ENCODE measurements at places on chromosomes 7 and 10. TPM values are rescaled to one million over a fixed set of nuclear protein-coding genes. Genes with fewer than 3 reads are reported as not detected.

Gene WASHC2C
- 32.6 TPM for polyA plus RNA-seq

Gene MLXIPL
- polyA plus RNA-seq, result 10.0 TPM

Gene CLDN3
- 54.7 TPM for polyA plus RNA-seq

Gene C7orf33
- not detected for polyA plus RNA-seq

Gene GPRIN2
- polyA plus RNA-seq, result 17.7 TPM

Gene TUBB8
- polyA plus RNA-seq, result 0.27 TPM

Gene GIMAP7
- polyA plus RNA-seq, result 39.8 TPM

Gene ECD
- polyA plus RNA-seq, result 12.4 TPM

Gene DNMBP
- 7.6 TPM for polyA plus RNA-seq

Gene CUZD1
- polyA plus RNA-seq, result 1.0 TPM

Gene BEND7
- 8.1 TPM for polyA plus RNA-seq

Gene LRRC61
- polyA plus RNA-seq, result 7.1 TPM

GRCh38 chr10:7432884-7433726, 22.3 kb upstream of the SFMBT2 start:
- no peaks in the 10 kb centered on the region for H3K4me1 ChIP-seq
- peak; percentile 25 for DNase-seq
- no peak overlapping the region for H3K4me3 ChIP-seq

DNA sequence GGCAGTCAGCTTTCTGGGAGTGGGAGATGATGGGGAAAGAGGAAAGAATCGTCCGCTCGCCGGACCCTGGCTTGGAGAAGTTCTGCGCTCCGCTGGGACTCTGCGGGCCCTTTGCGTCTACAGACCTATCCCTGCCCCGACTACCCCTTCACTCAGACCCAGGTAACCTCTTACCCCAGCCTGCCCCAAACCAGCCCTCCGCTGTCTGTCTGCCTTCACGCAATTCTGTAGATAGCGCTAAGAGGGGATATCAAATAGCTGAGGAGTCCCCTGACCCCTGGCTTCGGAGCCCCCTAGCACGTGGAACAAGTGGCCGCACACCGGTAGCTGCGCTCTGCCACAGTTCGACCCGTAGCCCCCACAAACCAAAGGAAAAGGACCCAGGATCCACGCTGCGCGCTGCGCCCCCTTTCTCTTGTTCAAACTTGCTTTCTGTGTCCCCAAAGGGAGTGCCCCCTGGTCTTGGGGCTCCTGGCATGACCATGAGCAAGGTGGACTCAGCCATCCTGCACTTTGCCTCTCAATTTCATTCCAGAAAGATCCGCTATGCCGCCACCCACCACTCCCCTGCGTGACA, 7.0 kb downstream of the HOXA4 start:
- peaks cover 93% of the 10 kb centered on the region for H3K4me1 ChIP-seq
- no peak for DNase-seq
- H3K4me3 ChIP-seq, result peak overlapping the region; percentile 18
- H3K27me3 ChIP-seq, result peaks cover 77% of the 10 kb centered on the region
- H3K36me3 ChIP-seq, result peaks cover 17% of the 10 kb centered on the region

DNA sequence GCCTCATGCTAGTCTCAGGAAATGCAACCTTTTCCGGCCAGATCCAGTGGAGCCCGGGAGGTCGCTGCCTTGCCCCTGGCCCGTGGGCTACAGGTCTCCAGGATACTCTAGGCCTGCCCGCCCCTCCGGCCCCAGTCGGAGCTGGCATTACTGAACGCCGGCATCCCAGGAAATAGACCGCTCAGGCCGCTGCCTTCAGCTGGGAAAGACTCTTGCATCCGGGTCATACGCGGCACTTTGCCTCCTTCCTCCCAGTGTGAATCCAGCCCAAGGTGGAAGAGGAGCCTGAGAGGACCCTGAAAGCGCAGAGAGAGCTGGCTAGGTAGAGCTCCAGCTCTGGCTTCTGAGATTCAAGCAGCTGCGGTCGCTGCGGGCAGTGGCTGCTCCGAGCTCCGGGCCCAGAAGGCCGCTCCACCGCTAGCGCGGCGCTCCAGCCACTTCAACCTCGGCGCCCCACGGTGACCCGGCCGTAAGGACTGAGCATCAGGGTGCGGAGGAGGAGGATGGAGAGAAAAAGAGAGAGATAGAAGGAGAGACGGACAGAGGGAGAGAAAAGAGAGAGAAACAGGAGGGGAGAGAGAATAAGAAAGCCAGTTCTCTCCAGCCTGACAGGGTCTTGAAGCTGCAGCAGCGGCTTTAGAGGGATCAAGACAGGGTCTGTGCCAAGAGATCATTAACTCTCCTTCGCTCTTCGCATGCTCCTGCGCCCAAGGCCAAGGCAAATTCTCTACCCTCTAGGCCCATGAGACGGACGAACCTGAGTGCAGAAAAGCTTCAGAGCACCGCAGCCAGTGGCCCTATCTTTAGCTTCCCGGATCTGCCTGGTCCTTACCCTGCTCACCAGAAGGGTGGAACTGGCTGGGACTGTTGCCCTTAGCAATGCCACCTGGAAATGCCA, 1.8 kb upstream of the HOXA10 start:
- H3K4me3 ChIP-seq, result no peak overlapping the region
- H3K36me3 ChIP-seq, result no peaks in the 10 kb centered on the region
- H3K4me1 ChIP-seq, result peaks cover 25% of the 10 kb centered on the region

DNA sequence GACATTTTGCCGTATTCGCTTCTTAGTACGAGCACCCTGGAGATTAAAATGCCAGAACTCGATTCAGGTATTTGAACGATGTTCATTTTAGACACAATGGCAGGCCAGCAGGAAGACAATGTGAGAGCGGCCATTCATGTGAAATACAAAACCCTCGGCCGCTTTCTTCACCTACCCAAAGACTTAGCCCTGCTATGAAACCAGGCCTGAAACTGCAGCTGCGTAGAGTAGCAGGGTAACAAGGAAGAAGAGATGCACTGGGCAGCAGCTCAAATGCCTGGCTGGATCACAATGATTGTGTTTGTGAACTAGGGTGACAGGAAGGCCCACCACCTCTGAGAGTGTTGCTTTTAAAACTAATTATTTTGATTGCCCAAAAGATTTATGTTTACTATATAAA, 234.8 kb downstream of the TRIL start:
- no peaks in the 10 kb centered on the region for H3K27me3 ChIP-seq
- H3K36me3 ChIP-seq, result peaks cover 4% of the 10 kb centered on the region
- no peak overlapping the region for H3K27ac ChIP-seq
- no peaks in the 10 kb centered on the region for H3K4me1 ChIP-seq
- no peak for DNase-seq
- H3K4me3 ChIP-seq, result no peak overlapping the region

DNA sequence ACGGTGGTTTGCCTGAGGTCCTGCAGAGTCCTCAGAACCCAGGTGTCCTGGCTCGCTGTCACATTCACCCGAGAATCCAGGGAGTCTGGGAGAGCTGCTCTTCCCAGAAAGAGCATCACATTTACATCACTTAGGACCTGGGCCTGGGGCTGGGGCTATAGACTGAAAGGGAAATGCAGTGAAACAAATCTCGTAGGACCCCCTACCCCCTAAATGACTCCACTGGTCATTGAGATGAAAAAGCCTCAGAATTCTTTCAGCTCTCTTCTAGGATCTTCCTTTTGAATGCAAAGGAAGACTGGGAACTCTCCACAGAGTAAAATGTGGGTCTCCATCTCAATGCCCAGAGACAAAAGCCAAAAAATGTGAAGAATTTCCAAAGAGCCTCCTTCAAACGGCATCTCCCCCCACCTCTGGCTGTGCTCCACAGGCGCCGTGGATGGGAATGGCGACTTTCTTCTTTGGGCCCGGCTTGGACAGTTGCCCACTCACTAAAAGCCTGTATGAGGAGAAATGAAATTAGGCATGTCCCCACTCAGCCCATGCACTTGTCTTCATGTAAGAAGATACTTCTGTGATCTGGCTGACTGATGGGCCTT, 49.0 kb upstream of the PODXL start:
- peaks cover 2% of the 10 kb centered on the region for H3K4me1 ChIP-seq
- no peak for DNase-seq
- no peak overlapping the region for H3K4me3 ChIP-seq
- H3K27me3 ChIP-seq, result peaks cover 5% of the 10 kb centered on the region
- no peaks in the 10 kb centered on the region for H3K36me3 ChIP-seq
- no peak overlapping the region for H3K27ac ChIP-seq

GRCh38 chr10:31051703-31052102, 20.0 kb upstream of the ZNF438 start:
- no peaks in the 10 kb centered on the region for H3K27me3 ChIP-seq
- H3K4me3 ChIP-seq, result no peak overlapping the region
- no peak for DNase-seq

GRCh38 chr10:59833810-59834209, 72.5 kb downstream of the CCDC6 start:
- no peaks in the 10 kb centered on the region for H3K27me3 ChIP-seq
- DNase-seq, result no peak
- no peak overlapping the region for H3K4me3 ChIP-seq
- H3K27ac ChIP-seq, result no peak overlapping the region

DNA sequence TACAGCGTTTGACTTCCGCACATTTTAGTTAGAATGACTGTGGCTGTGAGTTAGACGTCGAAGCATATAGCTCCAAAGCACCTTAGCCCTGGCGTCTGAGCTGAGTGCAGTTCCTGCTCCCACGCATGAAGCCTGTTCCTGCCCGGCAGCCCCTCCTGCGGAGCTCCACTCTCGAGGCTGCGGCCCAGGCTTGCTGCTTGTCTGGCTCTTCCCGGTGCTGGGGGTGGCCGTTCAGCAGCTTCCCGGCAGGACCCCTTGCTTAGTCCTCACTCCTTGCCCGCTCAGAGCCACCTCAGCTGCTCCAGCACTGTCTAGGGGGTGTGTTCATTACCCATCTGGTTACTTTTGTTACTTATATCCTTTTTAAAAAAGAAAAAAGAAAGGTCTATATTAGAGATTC, 88.1 kb upstream of the DNAJB6 start:
- peaks cover 12% of the 10 kb centered on the region for H3K36me3 ChIP-seq
- no peak for DNase-seq
- H3K4me3 ChIP-seq, result no peak overlapping the region
- no peak overlapping the region for H3K27ac ChIP-seq
- H3K4me1 ChIP-seq, result no peaks in the 10 kb centered on the region
- H3K27me3 ChIP-seq, result no peaks in the 10 kb centered on the region

DNA sequence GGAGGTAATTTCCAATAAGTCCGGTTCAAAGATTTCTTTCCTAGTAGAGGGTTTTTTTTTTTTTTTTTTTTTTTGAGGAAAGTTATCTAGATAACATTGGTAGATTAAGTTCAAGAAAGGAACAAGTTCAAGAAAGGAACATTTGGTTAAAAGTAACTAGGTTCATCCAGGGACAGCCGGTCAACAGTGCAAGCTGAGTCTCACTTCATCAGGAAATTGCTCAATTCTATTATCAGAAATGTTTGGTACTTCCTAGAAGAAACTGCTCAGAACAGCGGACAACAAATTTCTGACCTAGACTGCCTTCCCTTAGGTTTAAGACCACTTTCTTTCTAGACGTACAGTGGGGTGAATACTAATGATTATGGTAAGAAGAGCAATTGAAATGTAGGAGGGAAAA, 3.7 kb upstream of the IL2RA start:
- H3K27ac ChIP-seq, result peak overlapping the region; percentile 80
- H3K4me3 ChIP-seq, result no peak overlapping the region
- H3K27me3 ChIP-seq, result no peaks in the 10 kb centered on the region
- DNase-seq, result peak; percentile 90
- no peaks in the 10 kb centered on the region for H3K36me3 ChIP-seq

GRCh38 chr10:49750546-49750945, 11.6 kb downstream of the OGDHL start:
- no peaks in the 10 kb centered on the region for H3K27me3 ChIP-seq
- no peak for DNase-seq
- H3K36me3 ChIP-seq, result no peaks in the 10 kb centered on the region
- no peak overlapping the region for H3K4me3 ChIP-seq

- no peak overlapping the region for H3K27ac ChIP-seq
- H3K36me3 ChIP-seq, result no peaks in the 10 kb centered on the region
- no peaks in the 10 kb centered on the region for H3K27me3 ChIP-seq
- no peak overlapping the region for H3K4me3 ChIP-seq
- DNase-seq, result peak; percentile 41
Measured at GRCh38 chr10:33073641-33074415, 115.8 kb upstream of the ITGB1 start.

DNA sequence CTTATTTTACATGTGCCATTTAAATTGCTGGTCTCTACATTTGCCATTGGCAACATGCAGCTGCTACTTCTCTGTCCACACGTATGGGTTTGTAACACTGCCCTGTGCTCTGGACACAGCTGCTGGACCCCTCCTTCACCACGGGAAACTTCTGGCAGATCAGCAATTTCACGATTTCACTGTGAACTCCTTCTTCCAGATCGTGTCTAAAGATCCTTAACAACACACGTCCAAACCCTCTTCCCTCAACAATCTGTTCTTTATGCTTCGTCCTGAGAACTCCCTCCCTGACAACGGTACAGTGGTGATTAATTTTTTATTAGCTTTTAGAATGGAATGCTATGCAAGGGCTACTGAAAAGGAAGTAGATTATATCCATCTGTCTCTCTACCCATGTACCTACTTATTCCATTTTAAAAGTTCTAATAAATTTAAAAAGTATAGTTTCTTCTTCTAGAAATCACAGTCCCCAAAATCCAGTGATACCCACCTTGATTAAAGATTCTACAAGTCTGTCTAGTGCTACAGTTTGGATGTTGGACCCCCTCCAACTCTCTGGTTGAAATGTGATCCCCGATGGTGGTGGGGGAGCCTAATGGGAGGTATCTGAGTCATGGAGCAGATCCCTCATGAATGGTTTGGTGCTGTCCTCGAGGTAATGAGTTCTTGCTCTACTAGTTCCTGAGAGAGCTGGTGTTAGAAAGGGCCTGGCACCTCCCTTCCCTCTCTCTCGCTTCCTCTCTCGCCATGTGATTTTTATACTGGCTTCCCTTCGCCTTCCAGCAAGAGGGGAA, 81.0 kb downstream of the KIAA1549 start:
- no peaks in the 10 kb centered on the region for H3K4me1 ChIP-seq
- peak; percentile 64 for DNase-seq
- no peaks in the 10 kb centered on the region for H3K27me3 ChIP-seq
- no peak overlapping the region for H3K27ac ChIP-seq

GRCh38 chr10:70931168-70931815, 42.9 kb upstream of the PCBD1 start:
- H3K4me3 ChIP-seq, result no peak overlapping the region
- H3K27me3 ChIP-seq, result no peaks in the 10 kb centered on the region
- H3K27ac ChIP-seq, result no peak overlapping the region
- no peaks in the 10 kb centered on the region for H3K36me3 ChIP-seq
- DNase-seq, result no peak
- no peaks in the 10 kb centered on the region for H3K4me1 ChIP-seq

GRCh38 chr10:1281405-1281782, 225.2 kb downstream of the WDR37 start:
- no peaks in the 10 kb centered on the region for H3K36me3 ChIP-seq
- H3K4me1 ChIP-seq, result no peaks in the 10 kb centered on the region
- peaks cover 5% of the 10 kb centered on the region for H3K27me3 ChIP-seq
- H3K27ac ChIP-seq, result no peak overlapping the region
